ENCODE measurements at places on chromosomes 4 and X.

GRCh38 chrX:6505960-6506359 lies 29.0 kb downstream of the VCX3A start:
- no peak for DNase-seq

DNA sequence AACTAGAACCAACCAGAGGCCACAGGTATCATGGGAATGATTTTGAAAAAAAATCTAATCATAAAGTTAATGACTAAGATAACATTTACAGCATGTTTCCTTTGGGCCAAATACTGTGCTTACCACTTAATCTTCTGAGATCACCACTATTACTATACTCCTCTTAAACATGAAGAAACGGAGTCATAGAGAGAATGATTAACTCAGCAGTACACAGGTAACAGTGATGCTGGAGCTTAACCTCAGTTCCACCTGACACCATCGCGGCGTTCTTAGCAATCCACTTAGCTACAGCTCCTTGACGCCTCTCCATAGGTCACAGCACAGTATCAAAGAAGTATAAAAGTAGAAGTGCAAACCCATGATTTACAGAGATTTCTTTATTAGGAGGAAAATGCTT lies 592.6 kb upstream of the SLIT2 start:
- DNase-seq, result no peak

GRCh38 chr4:2932951-2933565 lies 30.1 kb downstream of the NOP14 start:
- DNase-seq, result no peak

GRCh38 chrX:18895189-18895951 lies 88.5 kb downstream of the PHKA2 start:
- no peak for DNase-seq

- no peak for DNase-seq
Observed at GRCh38 chrX:12360986-12361598, 222.8 kb downstream of the FRMPD4 start.

GRCh38 chr4:122762966-122763716 lies 30.6 kb downstream of the BBS12 start:
- DNase-seq, result no peak

DNA sequence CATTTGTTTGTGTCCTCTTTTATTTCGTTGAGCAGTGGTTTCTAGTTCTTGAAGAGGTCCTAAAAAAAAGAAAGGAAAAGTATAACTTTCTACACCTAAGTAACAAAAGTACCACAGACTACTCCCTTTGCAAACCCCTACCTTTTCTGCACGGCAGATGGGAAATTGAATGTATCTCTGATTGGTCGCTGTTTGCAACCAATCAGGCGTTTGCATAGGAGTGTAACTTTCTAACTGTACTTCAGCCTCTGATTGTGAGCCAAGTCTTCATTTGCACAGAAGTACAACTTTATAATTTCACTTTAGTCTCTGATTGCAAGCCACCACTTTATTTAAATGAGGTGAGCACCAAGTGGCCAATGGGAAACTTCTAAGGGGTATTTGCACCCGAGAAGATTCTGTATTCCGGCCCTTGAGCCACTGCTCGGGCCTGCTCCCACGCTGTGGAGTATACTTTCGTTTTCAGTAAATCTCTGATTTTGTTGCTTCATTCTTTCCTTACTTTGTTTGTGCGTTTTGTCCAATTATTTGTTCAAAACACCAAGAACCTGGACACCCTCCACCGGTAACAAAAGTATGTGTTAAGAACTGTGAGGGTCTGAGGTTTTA lies 40.3 kb upstream of the FHL1 start:
- no peak for DNase-seq

DNA sequence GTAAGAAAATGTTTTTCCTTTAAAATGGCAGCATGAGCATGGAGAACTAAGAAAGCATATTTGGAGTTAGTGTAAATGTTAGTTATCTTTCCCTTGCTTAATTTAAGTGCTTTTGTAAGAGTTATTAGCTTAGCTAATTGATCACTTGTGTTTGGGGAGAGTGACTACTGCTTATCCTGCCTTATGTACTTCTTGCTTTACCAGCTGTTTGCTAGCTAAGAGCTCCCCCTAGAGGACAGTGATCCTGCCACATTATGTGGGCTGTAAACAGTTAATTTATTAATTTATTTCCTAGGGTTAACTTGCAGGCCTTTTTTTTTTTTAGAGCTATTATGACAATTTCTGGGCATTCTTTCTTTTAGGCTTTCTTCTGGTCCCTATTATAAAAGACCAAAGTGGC lies 435.8 kb downstream of the MAGEB5 start:
- DNase-seq, result no peak

DNA sequence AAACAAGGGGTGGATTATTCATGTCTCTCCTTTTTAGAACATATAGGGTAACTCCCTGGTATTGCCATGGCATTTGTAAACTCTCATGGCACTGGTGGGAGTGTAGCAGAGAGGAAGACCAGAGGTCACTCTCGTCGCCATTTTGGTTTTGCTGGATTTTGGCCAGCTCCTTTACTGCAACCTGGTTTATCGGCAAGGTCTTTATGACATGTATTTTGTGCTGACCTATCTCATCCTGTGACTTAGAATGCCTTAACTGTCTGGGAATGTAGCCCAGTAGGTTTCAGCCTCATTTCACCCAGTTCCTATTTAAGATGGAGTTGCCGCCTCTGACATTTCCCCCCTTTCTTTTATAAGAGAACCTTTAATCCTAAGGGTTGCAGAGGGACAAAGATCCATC lies 45.8 kb downstream of the MGST2 start:
- DNase-seq, result no peak

GRCh38 chrX:101417190-101417589 lies 9.2 kb downstream of the HNRNPH2 start:
- no peak for DNase-seq

GRCh38 chr4:76198411-76199237 lies 15.0 kb downstream of the SCARB2 start:
- no peak for DNase-seq

DNA sequence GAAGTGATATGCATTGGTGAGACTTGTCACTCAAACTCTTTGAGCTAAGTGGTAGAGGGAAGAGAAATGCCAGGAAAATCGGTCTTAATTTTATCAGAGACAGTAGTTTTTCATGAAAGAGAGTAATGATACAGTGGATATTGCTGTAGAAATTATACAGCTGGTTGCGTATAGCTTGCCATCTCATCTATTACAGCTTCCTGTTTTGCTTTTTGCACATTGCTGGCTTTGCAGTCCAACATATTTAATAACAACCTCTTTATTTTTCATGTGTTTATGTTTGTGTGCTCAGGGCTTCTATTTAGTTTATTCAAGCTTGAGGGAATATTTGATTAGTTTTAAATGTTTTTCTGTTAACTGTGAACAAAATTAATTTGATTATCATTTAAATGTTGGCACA lies 11.5 kb downstream of the SMAD1 start:
- DNase-seq, result no peak

GRCh38 chr4:1204286-1204827 lies 32.0 kb upstream of the SPON2 start:
- DNase-seq, result no peak

GRCh38 chrX:101550362-101550750 lies at the start of gene ARMCX1:
TSS of gene ARMCX1 (plus strand) at chrX:101550547. CDS start at chrX:101552931, 2,384 bp downstream.
- no peak for DNase-seq

DNA sequence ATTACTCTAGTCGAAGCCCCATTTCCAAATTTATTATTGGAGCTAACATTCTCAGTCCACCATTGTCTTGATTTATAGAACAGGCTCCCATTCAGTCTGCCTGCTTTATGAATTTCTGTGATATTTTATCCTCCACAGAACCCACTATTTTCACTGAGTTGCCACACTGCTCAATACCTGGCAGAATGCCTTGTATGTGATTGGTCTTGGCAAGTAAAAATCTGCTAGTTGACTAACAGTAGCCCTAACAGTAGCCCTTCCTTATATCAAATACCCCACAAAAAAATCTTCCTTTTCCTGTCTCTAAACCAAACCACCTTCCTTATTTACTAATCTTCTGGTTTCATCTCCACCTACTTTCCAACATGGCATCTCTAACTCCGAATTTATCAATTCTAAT lies 82.6 kb downstream of the CHM start:
- DNase-seq, result no peak

GRCh38 chrX:72254816-72255215 lies 16.0 kb upstream of the ERCC6L start:
- DNase-seq, result no peak

DNA sequence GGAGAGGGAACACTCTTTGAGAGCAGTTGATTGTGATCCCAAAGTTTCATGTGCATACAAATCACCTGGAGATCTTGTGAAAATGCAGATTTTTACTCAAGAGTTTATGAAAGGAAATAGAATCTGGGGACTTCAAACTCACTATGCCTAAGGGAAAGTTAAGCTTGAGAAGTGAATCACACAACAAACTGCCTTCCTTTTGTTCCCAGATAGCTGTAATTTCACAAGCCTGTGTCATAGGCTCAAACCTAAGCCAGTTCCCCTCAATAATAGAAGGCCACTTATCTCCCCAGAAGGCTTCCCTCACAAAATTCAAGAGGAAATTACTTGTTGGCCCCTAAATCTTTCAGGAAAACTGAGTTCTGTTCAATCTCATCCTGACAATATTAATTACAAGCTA lies 132.8 kb upstream of the MAGEB16 start:
- DNase-seq, result no peak

- no peak for DNase-seq
Observed at GRCh38 chr4:111649308-111649707, 495.9 kb upstream of the FAM241A start.

DNA sequence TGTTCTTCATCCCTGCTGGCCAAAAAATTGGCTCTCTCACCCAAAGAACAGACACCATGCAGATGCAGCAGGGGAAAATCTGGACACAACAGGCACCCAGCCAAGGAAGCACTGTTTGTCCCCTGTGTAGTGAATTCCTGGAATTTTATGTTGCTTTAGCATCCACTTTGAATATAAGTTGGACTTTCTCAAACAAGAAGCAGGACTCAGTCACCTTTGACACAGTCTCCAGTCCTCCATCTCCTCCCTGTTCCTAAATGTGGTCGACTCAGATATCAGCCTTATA lies 11.8 kb downstream of the ZNF182 start:
- no peak for DNase-seq

DNA sequence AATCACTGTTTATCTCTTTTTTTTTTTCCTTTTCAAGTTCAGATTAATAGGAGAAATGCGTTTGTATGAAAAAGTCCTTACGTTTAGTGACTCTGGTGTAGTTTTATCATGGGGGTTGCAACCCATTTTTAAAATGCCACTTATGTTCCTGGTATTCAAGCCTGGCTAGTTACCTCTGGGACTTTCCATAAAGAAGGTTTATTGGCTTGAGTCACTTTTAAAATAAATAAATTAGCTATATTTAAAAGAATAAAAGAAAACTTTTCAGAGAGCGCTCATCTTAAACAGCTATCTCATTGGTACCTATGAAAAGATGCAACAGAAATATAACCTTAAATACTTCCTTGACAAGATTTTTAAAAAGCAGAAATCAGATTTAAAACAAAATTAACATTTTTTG lies 275.0 kb upstream of the IL1RAPL1 start:
- DNase-seq, result no peak

DNA sequence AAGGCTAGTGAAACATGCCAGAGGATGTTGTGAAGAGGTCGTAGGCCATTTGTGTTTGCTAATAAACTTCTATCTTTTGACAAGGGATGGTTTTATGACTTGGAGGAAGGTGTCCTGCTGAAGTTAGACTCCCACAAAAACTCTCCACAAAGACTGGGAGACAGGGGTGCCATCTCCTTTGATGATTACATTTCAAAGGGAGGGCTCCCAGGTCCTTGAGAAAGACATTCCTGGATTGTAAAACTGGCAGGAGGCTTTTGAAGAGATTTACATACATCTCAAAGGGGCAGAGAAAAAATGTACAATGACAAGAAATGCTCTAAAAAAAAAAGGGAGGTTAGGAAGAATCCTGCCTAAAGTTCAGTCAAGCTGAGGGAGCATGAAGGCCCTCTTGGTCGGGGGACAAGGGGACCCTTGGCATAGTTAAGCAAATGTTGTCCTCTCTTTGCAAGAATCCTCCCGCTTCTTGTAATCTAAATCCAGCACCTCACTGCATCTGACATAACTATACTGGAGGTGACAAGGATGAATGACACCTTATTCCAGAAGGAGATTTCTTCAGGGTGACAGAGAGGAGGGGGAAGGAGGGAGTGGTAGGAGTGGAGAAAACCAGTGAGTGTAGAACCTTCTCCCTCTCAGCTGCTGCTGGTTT lies 41.1 kb upstream of the MGST2 start:
- DNase-seq, result no peak

DNA sequence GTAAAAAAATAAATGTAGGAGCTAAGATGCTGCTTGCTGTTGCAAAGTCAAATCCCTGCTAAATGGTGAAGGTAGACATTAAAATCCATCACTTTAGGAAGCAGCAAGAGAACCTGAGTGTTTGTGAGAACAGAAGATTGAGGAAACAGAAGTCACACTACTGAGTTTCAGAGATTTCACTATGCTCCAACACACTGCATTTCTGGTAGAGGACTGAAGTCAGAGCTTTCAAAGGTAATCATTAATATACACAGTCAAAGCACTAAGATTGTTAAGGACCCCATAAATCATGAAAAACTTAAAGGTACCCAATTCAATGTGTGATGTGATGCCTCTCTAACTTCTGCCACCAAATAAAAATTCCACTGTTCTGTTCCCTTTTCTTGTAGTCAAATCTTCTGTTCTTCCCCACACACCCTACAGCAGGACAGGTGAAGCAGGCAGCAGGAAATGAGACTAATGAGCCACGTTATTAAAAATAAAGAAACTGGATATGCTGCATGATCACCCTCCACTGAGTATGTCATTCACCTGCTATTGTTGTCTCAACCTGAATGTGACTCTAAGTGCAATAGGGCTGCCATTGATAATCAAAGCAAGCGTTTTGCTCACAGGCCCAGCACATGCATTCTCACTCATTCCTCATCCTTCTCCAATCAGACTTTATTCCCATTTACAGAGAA lies 28.9 kb upstream of the APELA start:
- DNase-seq, result no peak

DNA sequence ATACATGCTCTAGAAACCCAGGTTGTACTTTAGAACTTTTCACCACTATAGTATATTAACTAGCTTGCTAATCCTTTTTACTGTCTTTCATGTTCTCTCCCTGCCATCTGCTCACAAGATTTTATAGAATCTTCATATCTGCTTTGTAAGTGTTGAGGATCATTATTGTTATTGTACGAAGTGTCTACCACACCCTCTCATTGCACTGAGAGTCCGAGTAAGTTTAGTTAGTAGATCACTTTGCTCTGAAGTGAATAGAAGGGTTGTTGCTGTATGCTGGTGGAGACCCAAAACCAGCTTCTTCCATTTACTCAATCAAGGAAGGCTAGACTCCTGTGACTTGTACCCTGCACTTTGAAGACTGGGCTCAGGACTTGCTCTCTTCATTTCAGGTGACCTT lies 17.1 kb downstream of the GAB1 start:
- no peak for DNase-seq

GRCh38 chr4:16122308-16122711 lies 38.5 kb upstream of the PROM1 start:
- DNase-seq, result no peak

GRCh38 chr4:118834070-118834469 lies 1.9 kb downstream of the SEC24D start:
- DNase-seq, result no peak

DNA sequence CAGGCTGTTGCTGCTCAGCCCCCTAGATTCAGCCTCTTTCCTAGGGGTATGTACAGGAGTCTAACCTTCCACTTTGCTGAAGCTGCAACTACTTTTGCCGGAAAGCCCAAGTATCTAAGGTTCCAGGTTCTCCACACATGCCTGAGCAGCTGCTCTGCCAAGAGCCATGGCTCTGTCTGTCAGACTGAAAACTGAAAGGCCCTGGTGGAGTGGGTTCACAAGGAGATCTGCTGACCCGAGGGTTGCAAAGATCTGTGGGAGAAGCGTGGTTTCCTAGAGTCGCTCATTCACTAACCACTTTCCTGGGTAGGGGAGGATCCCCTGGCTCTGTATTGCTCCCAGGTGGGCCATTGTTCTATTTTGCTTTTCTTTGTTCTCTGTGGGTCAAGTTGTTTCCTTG lies 6.0 kb upstream of the PNMA6F start:
- no peak for DNase-seq
